Central memory CD8-positive, alpha-beta T cell (primary cell): ENCODE measurements at places on chromosomes 7 and 10.

DNA sequence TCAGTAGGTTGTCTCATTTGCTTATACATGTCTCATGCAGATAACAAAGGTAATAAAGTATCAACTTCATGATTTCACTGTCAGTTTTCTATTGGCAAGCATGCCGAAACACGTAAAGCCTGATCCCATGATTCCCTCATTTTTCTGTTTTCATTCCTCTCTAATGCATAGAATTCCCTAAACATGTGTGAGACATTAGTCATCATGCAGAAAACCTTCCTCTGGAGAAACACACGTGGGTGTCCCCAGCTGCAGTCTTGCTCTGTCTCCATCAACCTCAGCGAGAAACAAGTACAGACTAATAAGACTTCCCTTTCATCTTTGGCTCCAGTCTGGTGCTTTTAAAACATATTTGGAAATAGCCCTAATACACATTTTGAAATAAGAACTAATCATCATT, 432.7 kb upstream of the VSTM2A start:
- H3K4me1 ChIP-seq = no peaks in the 10 kb centered on the region
- H3K27me3 ChIP-seq = no peaks in the 10 kb centered on the region
- H3K27ac ChIP-seq = no peak overlapping the region
- no peak for DNase-seq

DNA sequence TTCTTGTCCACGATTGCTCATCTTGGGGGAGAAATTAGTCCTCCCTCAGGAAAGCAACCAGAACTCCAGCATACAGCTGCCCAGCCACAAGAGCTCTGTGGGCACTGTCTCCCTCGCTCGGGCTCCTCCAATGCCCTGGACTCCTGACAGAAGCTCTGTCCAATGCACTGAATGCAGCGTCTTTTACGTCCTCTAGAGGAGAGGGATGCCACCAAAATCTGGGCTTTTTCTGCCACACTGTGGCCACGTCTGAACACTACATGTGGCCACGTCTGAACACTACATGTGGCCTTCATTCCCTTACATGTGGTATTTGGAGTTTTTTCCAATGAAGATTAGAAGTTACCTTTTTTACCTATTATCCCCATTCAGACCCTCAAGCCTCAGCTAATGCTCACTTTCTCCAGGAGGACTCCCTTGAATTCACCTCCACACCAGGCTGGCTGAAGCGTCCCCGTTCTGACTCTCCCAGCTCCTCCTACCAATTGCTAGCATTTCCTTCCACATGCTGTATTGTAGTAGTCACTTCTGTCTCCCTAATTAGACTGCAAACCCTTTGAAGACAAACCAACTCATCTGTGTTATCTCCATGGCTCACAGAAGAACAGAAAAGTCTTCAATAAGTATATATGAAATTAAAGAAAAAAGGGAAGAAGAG, 134.3 kb upstream of the PDE1C start:
- H3K27me3 ChIP-seq = no peaks in the 10 kb centered on the region
- H3K4me3 ChIP-seq = no peak overlapping the region
- no peaks in the 10 kb centered on the region for H3K4me1 ChIP-seq
- no peak for DNase-seq

- no peak overlapping the region for H3K27ac ChIP-seq
- H3K36me3 ChIP-seq = peaks cover 4% of the 10 kb centered on the region
- H3K4me1 ChIP-seq = peaks cover 34% of the 10 kb centered on the region
- H3K4me3 ChIP-seq = no peak overlapping the region
- H3K27me3 ChIP-seq = no peaks in the 10 kb centered on the region
Measured at GRCh38 chr7:133051066-133051465, 30.8 kb downstream of the CHCHD3 start.

- peak overlapping the region; percentile 56 for H3K27ac ChIP-seq
- no peak for DNase-seq
- H3K27me3 ChIP-seq = no peaks in the 10 kb centered on the region
- peaks cover 2% of the 10 kb centered on the region for H3K36me3 ChIP-seq
Measured at GRCh38 chr10:103763374-103764202, 91.8 kb downstream of the SH3PXD2A start.

GRCh38 chr10:99374526-99374925, 45.4 kb downstream of the CNNM1 start:
- peaks cover 61% of the 10 kb centered on the region for H3K27me3 ChIP-seq
- H3K4me1 ChIP-seq = peaks cover 6% of the 10 kb centered on the region
- H3K36me3 ChIP-seq = no peaks in the 10 kb centered on the region

- H3K27me3 ChIP-seq = peaks cover 66% of the 10 kb centered on the region
- H3K4me3 ChIP-seq = no peak overlapping the region
- H3K36me3 ChIP-seq = peaks cover 1% of the 10 kb centered on the region
- DNase-seq = no peak
- no peaks in the 10 kb centered on the region for H3K4me1 ChIP-seq
Measured at GRCh38 chr10:5590816-5591215, 66.1 kb downstream of the CALML3 start.

DNA sequence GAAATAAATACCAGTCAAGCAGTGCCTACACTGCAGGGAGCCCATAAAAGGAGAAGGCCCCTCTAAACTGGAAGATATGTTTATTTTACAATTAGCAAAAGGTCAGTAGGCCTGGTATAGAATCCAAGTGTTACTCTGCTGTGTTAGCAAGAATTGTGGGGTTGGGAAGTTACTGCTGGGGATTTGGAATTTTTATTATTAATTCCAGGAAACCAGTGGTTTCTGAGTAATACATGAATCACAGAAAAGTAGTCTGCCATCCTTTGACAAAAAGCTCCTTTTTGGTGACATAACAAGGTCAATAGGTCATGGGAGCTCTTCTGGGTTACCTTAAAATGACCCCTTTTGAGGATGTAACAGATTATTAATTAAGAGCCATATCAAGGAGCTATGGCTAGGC, 67.4 kb downstream of the ZNF92 start:
- DNase-seq = no peak
- no peaks in the 10 kb centered on the region for H3K4me1 ChIP-seq
- no peak overlapping the region for H3K4me3 ChIP-seq
- no peak overlapping the region for H3K27ac ChIP-seq

DNA sequence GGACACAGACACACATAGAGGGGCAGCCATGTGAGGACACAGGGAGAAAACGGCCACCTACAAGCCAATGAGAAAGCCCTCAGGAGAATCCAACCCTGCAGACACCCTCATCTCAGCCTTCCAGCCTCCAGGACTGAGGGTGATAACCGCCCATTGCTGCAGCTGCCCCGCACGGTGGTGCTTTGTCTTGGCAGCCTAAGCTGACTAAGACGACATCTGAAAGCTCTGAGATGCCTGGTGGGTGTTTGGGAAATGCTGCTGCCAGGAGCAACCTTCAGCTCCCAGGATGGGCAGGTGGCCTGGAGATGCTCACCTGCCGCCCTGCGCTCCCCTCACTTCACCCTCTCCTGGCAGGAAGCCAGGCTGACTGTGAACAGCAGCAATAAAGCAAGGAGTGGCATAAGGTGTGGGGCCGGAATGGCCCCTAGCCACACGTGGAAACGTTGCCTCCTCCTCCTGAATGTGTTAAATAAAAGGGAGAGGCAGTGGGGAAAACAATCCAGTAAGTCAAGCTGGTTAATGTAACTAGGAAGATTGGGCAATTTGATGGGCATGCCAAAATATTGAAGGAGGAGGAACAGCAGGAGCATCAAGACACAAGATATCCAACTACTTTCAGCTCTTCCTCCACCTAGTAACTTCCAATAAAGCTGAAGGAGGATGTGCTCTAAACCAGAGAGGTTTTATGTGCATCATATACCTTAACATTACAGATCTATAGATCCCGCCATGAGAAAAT, 121.5 kb downstream of the TNS3 start:
- H3K4me3 ChIP-seq = no peak overlapping the region
- H3K27me3 ChIP-seq = no peaks in the 10 kb centered on the region
- DNase-seq = no peak
- no peaks in the 10 kb centered on the region for H3K36me3 ChIP-seq
